HepG2 (cell line): ENCODE measurements at places on chromosomes 6 and 20. TPM values are rescaled to one million over a fixed set of nuclear protein-coding genes. Genes with fewer than 3 reads are reported as not detected.

DNA sequence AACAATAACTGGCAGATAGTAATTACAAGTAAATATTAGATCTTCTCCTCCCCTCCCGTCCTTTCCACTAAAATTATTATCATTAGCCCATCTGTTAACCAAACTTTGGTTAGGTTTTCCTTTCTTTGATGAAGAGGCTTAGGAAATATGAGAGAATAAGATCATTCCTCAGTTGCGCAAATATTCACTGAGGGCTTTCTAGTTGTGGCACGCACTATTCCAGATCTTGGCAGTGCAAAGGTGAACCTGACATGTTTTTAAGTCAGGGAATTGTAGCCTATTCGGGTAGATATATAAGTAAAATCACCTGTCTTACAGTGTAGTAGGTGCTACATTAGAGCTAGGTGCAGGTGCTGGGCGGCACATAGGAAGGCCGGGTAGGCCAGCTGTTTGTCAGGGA is 31.1 kb downstream of the RNF217 start:
- no peak overlapping the region for H3K27ac ChIP-seq
- H3K36me3 ChIP-seq, result no peaks in the 10 kb centered on the region
- no peaks in the 10 kb centered on the region for H3K27me3 ChIP-seq
- H3K4me3 ChIP-seq, result no peak overlapping the region
- H3K4me1 ChIP-seq, result no peaks in the 10 kb centered on the region

DNA sequence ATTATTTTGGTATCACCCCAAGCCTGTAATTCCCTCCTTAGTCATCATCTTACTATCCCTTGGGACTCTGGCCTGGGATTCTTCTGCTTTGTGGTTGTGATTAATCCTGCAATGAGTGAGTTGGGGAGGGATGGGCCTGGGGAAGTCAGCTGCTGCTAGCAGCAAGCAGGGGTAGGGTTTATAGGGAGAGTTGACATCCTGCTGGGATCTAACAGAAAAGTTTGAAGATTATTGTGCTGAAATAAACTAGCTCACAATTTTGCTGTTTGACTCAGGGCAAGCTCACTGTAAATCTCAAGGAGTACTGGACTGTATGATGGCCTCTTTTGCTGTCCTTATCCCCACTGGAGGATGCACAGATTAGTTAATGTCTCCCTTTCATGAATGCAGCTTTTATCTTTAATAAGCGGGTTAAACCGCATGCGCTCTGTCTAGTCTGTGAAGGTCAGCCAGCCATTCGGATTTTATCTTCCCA is 83.4 kb downstream of the JARID2 start:
- no peak overlapping the region for H3K27ac ChIP-seq
- H3K4me1 ChIP-seq, result peaks cover 42% of the 10 kb centered on the region
- H3K27me3 ChIP-seq, result no peaks in the 10 kb centered on the region
- H3K36me3 ChIP-seq, result no peaks in the 10 kb centered on the region
- no peak for DNase-seq

DNA sequence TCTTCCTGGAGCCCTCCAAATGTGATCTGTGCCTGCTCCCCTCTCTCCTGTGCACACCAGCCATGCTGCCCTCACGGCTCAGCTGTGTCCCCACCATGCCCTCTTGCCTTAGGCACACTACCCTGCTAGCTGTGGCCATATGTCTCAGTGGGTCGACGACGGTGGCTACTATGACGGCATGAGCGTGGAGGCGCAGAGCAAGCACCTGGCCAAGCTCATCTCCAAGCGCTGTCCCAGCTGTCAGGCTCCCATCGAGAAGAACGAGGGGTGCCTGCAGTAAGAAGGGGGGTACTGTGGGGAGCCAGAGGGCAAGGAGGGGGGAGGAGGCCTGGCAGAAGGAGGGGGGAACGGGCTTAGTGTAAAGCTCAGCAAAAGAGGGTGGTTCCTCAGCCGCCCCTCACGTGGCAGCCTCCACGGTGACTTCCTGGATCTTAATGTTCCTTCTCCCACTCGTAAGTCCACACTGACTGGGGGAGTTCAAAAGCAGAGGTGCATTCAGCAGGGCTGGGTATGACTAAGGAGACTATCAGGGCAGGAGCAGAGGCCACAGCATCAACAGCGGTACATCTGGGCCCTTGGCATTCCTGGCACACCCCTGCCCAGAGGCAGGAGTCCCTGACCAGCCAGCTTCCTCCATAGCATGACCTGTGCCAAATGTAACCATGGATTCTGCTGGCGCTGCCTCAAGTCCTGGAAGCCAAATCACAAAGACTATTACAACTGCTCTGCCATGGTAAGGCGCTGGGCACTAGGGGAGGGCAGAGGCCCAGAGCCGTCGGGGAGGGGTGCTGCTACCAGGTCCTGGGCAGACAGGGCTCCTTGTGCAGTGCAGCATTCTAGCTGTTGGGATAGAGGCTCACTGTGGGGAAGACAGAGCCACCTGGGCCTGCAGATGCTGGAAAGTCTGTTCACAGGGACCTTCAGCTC is 8.0 kb downstream of the DNPH1 start:
- H3K27me3 ChIP-seq, result no peaks in the 10 kb centered on the region
- H3K27ac ChIP-seq, result no peak overlapping the region

GRCh38 chr6:834866-835265 is 141.9 kb upstream of the EXOC2 start:
- H3K4me3 ChIP-seq, result no peak overlapping the region
- H3K27me3 ChIP-seq, result peaks cover 1% of the 10 kb centered on the region; the same call in 1 of the 2 replicates
- H3K4me1 ChIP-seq, result peaks cover 33% of the 10 kb centered on the region
- no peaks in the 10 kb centered on the region for H3K36me3 ChIP-seq

DNA sequence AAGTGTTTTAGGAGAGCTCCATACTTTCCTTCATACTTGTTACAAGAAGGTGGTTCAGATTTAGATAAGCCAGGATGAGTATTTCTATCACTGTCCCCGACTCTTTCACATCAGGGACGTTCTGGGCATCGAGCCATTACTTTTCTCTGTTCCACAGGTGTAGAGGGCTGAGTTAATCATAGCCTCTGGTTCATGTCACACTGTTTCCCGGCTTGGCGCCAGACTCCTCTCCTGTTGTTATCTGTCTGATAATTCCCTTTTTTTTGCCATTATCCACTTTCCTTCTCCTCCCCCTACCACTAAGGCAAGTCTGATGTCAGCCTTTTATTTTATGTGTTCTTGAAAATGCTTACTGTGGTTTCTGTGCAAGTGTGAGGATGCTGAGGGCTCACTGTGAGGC is 593.4 kb downstream of the UTRN start:
- no peak for DNase-seq
- no peak overlapping the region for H3K4me3 ChIP-seq
- no peak overlapping the region for H3K27ac ChIP-seq
- no peaks in the 10 kb centered on the region; the same call in 1 of the 2 replicates for H3K27me3 ChIP-seq

DNA sequence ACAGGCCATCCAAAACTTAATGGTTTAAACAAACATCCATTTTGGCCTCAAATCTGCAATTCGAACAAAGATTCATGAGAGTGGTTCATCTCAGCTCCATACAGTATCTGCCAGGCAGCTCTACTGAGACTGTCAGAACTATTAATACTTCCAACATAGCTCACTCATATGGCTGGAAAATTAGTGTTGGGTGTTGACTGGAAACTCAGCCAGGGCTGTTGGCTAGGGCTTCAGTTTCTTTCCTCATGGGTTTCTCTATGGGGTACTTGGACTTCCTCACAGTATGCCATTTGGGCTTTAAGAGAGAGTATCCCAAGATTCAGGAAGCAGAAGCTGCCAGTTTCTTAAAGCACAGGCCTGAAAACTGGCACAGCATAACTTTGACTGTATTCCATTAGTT is 240.3 kb downstream of the TPBG start:
- no peaks in the 10 kb centered on the region for H3K36me3 ChIP-seq
- H3K4me1 ChIP-seq, result no peaks in the 10 kb centered on the region
- no peak for DNase-seq
- no peak overlapping the region for H3K4me3 ChIP-seq

DNA sequence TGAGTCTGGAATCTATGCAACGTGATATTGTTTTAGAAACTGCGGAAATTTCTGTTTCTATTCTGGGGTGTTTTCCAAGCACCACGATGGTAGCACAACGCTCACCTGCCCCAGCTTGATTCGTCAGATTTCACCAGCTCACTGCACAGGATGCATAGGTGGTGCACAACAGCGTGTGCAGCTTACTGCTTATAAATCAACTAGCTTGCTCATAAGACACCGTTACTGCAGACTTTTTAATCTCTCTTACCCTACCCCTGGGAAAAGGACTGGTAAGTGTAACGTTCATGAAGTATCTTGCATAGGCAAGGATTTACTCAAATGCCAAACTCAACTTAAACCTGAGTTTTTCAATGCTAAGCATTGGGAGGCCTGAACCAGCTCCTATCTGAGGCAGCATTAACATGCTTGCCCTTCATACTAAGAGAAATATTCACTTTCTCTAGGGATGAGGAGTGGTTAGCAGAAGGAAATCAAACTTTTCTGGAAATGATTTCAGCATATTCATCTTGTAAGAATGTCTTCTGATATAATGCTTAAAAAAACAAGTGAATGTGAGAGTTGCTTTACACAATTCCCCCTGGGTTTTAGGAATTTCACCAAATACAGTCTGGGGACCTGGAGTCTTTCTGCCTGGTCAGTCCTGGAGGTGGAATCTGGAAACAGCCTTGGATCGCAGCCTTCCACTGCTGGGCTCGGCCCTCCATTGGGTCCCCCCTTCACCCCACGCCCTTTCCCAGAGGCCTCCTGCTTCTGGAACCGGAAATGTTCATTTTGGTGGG is 100.6 kb downstream of the DACT2 start:
- H3K27ac ChIP-seq, result no peak overlapping the region
- no peak overlapping the region for H3K4me3 ChIP-seq
- no peaks in the 10 kb centered on the region for H3K4me1 ChIP-seq

DNA sequence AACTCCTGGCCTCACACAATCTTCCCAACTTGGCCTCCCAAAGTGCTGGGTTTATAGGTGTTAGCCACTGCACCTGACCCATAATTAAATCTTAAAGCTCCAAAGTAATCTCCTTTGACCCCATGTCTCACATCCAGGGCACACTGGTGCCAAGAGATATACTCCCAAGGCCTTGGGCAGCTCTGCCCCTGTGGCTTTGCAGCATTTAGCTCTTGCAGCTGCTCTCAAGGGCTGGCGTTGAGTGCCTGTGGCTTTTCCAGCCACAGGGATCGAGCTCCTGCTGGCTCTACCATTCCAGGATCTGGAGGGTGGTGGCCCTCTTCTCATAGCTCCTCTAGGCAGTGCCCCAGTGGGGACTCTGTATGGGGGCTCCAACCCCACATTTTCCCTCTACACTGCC is 49.3 kb upstream of the CD2AP start:
- no peaks in the 10 kb centered on the region for H3K27me3 ChIP-seq
- no peak overlapping the region for H3K4me3 ChIP-seq
- no peak for DNase-seq
- H3K27ac ChIP-seq, result no peak overlapping the region

DNA sequence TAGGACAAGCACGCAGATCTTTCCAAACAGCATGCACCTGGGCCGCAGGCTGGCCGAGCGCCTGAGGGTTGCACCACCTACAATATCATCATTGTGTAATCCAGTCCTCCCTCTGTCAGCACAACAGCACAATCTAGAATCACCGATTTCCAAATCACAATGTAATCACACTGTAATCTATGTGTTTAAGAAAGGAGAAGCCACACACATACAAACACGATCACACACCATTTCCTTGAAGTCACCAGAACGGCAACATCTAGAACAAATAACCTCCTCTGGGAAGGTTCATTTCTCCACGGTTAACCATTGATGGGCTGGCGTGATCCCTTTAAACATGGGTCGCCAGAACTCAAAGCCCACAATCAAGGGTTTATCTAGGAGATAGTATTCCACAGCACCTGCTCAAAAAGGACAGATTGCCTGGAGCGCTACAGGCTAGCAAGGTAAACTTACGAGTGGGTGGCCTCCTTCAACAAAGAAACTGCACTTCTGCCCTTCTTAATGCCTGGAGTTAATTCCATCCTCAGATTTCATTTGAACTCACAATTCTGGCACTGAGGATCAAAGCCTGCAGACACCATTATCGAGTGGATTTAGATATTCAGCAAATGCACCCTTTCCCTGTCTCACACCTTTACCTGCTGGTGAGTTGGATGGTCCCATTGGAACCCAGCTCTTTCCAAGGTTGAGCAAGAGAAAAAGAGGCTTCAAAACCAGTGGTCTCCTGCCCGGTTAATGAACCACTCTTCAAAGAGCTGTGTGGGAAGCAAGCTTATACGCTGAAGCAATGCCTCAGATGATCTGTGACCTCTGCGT is 83.8 kb upstream of the FOXQ1 start:
- H3K4me1 ChIP-seq, result peaks cover 97% of the 10 kb centered on the region
- H3K27ac ChIP-seq, result peak overlapping the region; percentile 96
- peak; percentile 99 for DNase-seq
- peak overlapping the region; percentile 59 for H3K4me3 ChIP-seq
- H3K27me3 ChIP-seq, result no peaks in the 10 kb centered on the region

- H3K4me1 ChIP-seq, result no peaks in the 10 kb centered on the region
- H3K27me3 ChIP-seq, result no peaks in the 10 kb centered on the region
- H3K36me3 ChIP-seq, result no peaks in the 10 kb centered on the region
- no peak overlapping the region for H3K27ac ChIP-seq
Measured at GRCh38 chr6:9025796-9026394, 590.5 kb upstream of the SLC35B3 start.

GRCh38 chr6:31597006-31597405 is 4.2 kb upstream of the NCR3 start:
- no peak overlapping the region for H3K27ac ChIP-seq
- peak; percentile 61 for DNase-seq
- H3K36me3 ChIP-seq, result no peaks in the 10 kb centered on the region
- H3K4me1 ChIP-seq, result peaks cover 19% of the 10 kb centered on the region

DNA sequence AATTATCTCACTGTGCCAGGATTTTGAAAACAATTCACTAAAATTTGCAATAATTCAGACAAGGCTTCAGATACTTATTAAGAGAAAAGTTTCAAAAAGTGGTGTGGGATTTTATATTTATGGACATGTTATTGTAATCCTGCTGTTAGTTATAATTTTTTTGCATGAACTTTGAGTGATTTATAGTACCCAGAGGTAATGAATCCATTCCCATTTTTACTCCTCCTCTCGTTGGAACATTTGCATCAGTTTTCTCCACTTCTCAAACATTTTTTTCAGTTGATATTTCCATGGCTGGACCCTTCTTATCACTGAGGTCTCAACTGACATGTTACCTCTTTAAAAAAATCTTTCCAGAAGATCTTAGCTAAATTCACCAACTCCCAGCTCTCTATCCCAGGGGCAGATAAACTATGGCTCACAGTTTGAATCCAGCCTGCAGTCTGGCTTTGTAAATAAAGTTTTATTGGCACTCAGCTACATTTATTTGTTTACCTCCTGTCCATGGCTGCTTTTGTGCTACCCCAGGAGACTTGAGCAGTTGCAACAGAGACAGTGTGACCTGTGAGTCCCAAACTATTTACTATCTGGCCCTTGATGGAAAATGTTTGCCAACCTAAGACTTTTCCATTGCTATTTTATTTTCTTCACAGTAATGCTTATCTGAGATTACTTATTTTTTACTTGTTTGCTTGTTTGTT is 83.4 kb downstream of the TSHZ2 start:
- no peak for DNase-seq
- no peak overlapping the region for H3K4me3 ChIP-seq
- H3K27ac ChIP-seq, result no peak overlapping the region
- no peaks in the 10 kb centered on the region for H3K36me3 ChIP-seq

GRCh38 chr6:136763255-136763654 is 29.0 kb downstream of the MAP3K5 start:
- DNase-seq, result no peak
- no peak overlapping the region for H3K27ac ChIP-seq
- no peaks in the 10 kb centered on the region; the same call in 2 of the 3 replicates for H3K27me3 ChIP-seq

Gene CGA
- not detected in 2 replicates for total RNA-seq

Gene NFKBIE
- total RNA-seq, result 14.5 and 15.0 TPM in 2 replicates

Gene POU5F1
- total RNA-seq, result 1.2 and 2.5 TPM in 2 replicates

Gene TFAP2A
- total RNA-seq, result not detected in 2 replicates

Gene MYH7B
- total RNA-seq, result 0.18 and 0.20 TPM in 2 replicates
